ENCODE measurements at places on chromosomes 2 and 18.

GRCh38 chr2:238130111-238130695 lies 8.3 kb upstream of the KLHL30 start:
- no peak for DNase-seq

- no peak for DNase-seq
Measured at GRCh38 chr2:60333264-60333663, 220.2 kb downstream of the BCL11A start.

- DNase-seq = no peak
Measured at GRCh38 chr18:6728809-6729246, 688 bp upstream of the ARHGAP28 start.

GRCh38 chr2:203811491-203812221 lies 55.9 kb upstream of the CTLA4 start:
- DNase-seq = peak; percentile 99

GRCh38 chr2:78262713-78263375 lies 740.7 kb upstream of the LRRTM4 start:
- DNase-seq = no peak

DNA sequence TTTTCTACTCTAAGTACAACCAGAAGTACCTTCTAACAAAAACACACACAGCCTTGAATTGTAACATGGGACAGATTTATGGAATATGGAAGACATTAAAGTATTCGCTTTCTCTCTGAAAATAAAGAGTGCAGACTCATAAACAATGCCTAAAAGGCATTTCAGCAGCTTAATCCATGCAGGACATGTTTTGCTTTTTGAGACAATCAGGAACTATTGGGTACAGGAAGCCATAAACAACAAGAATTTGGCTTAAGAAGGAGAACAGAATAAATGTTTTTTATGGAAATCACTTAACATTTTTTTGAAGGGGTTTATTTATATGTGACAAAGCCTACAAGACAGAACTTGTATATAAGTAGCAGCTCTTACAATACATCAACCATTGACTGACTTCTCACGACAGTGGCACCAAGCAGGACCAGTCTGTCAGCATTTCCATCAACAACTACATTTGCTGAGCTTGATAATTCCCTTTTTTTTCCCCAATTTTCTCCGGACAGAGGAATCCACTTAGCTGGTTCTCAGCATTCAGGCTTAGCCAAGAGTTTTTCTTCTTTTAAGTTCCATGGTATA lies 140.1 kb downstream of the EXOC6B start:
- no peak for DNase-seq

DNA sequence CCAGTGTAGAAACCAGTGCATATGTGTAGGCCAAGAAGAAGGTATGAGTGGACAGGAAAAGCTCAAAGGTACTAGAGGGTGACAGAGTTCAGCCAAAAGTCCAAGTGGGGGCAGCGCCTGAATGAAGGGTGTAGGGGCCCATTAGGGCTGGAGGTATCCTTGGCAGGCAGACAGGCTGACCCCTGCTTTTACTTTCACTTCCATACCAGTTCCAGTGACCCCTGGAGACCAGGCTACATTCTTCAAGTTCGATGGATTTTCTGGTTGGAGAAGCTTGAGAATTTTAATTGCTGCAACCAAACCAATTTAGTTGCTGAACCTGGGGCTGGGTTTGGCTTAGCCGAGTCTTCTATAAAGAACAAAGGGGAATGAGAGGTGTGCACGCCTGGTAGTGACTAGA lies 42.3 kb upstream of the MRPL33 start:
- peak; percentile 59 for DNase-seq

DNA sequence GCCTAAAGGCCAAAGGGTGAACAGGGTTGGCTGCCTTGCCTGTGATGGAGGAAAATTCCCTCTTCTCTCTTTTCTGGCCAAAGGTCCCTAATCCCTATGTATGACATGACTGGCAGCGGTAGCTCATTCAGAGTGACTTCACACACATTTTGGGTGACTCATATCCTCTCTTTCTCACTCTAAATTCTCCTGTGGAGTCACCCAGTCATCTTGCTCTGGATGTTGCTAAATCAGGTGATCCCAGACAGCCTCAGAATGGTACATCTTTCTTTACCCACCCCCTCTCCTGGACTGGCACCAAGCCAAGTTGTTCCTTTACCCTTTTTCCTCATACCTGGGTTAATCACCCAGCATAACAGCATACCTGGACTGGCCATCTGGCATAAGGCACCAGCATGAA lies 77.2 kb downstream of the NEURL3 start:
- peak; percentile 95 for DNase-seq
